ENCODE measurements at places on chromosomes 6 and 20.
A peak's percentile ranks its signal among the peaks of the same experiment; 100 is the strongest.

GRCh38 chr6:50437901-50438300, 275.4 kb upstream of the TFAP2D start:
- H3K4me1 ChIP-seq = no peaks in the 10 kb centered on the region
- no peak overlapping the region for H3K4me3 ChIP-seq
- no peaks in the 10 kb centered on the region for H3K36me3 ChIP-seq
- H3K27me3 ChIP-seq = no peaks in the 10 kb centered on the region

DNA sequence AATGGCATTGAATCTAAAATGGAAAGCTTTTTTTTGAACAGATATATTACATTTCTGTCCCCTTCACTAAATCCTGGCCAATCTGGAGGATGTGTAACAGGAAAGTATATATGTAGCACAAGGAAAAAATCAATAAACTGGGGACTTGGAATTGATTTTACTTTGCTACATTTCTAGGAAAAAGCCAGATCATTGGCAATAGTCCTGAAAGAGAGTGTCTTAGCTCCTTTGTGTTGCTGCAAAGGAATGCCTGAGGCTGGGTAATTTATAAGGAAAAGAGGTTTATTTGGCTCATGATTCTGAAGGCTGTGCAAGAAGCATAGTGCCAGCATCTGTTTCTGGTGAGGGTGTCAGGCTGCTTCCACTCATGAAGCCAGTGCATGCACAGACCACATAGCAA, 574.9 kb downstream of the HTR1B start:
- H3K27me3 ChIP-seq = no peaks in the 10 kb centered on the region
- no peaks in the 10 kb centered on the region for H3K4me1 ChIP-seq
- H3K36me3 ChIP-seq = no peaks in the 10 kb centered on the region
- no peak overlapping the region for H3K4me3 ChIP-seq

DNA sequence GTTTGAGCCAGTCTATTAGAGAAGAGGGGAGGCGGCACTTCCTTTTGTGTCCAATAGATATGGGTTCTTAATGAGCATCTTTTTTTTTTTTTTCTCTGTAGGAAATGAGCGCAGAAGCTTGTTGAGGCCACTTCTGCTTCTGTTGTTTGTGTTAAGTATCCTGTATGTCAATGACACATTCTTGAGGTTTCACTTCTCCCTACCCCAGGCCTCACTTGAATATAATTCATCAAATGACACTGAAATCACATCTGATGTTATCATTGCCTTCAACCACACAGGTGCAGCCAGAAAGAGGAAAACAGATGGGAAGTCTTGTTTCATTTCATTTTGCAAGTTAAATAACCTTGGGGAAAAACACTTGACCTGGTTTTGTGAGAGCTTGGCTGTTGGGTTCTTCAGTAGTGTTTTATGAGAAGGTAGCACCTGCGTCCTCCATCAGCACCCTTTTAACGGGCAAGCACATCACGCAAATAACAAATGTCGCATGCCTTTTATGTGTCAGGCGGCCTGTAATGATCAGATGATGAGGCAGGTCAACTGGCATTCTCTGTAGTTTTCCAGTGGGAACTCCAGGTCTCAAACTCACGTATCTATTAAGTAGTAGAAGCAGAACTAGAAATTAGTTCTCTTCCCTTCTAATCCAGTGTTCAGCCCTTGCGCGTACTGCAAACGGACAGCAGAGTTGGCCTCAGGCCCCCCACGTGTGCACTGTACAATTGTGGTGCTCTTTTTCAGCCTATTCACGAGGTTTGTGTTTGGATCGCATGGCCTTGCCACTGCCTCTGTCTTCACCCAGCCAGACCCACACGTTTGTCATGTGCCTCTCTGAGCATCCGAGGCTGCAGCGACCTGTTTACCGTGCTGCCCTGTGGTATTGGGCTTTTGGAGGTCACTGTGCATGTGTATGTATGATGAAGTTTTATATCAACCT, 23.5 kb downstream of the PLEKHG1 start:
- peaks cover 59% of the 10 kb centered on the region for H3K4me1 ChIP-seq
- H3K36me3 ChIP-seq = no peaks in the 10 kb centered on the region
- DNase-seq = no peak
- peaks cover 2% of the 10 kb centered on the region for H3K27me3 ChIP-seq

- no peak overlapping the region for H3K27ac ChIP-seq
- peaks cover 8% of the 10 kb centered on the region for H3K36me3 ChIP-seq
- no peak for DNase-seq
- peaks cover 12% of the 10 kb centered on the region for H3K27me3 ChIP-seq
Measured at GRCh38 chr6:14012313-14013030, 87.7 kb downstream of the RNF182 start.

DNA sequence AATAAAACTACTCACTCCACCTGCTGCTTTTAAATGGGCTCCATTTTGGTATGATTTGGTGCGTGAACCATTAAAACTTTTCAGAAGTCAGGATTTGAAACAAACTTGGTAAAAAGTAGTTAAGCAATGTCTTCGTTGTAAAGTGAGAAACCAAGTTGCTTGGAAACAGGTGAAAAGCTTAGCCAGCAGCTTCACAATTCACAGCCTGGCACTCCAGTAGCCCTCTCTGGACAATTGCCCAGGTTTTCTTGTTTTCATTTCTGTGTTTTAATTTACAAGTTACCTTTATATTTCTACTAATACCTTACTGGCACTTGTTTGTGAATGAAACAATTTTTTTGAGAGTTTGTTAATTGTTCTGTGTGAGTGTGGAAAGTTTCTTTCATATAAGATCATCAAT, 12.8 kb downstream of the NT5E start:
- H3K4me1 ChIP-seq = peaks cover 84% of the 10 kb centered on the region
- no peak overlapping the region for H3K4me3 ChIP-seq
- H3K36me3 ChIP-seq = no peaks in the 10 kb centered on the region

DNA sequence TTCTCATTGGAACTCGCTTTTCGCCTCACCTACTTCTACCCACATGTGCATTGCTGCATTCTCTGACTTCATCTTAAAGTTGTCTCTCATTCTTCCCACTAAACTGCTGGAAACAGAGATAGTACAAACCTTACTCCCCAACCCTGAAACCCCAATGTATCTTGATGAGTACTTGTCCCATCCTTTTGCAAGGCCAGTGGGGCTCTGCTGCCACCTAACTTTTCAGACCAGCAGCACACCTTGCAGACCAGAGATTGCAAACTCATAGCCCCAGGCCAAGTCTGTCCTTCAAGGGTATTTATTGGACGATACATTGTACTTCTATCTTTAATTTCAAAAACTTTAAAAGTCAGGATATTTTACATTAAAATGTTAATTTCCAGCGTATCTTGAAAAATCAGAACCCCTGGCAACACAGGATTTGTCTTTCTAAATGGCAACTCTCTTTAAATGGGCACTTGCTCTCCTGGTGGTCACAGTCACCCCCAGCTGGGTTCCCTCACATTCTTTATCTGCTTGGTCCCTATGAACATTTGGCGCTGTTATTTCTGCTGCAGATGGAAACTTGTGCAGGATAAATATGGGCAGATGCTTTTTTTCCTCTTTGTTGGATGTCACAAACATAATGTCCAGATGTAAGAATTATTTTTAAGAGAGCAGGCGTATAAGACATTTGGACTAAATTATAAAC, 83.9 kb downstream of the SOD2 start:
- no peak overlapping the region for H3K27ac ChIP-seq
- DNase-seq = no peak
- no peaks in the 10 kb centered on the region for H3K27me3 ChIP-seq
- H3K4me3 ChIP-seq = no peak overlapping the region
- no peaks in the 10 kb centered on the region for H3K36me3 ChIP-seq
- no peaks in the 10 kb centered on the region for H3K4me1 ChIP-seq

- peaks cover 3% of the 10 kb centered on the region for H3K4me1 ChIP-seq
- no peaks in the 10 kb centered on the region for H3K36me3 ChIP-seq
- H3K4me3 ChIP-seq = no peak overlapping the region
- peaks cover 15% of the 10 kb centered on the region for H3K27me3 ChIP-seq
- no peak overlapping the region for H3K27ac ChIP-seq
Measured at GRCh38 chr6:149867876-149868640, 3.9 kb upstream of the LRP11 start.

GRCh38 chr6:27321901-27322300, 9.8 kb upstream of the POM121L2 start:
- peaks cover 27% of the 10 kb centered on the region for H3K27me3 ChIP-seq
- H3K36me3 ChIP-seq = no peaks in the 10 kb centered on the region
- DNase-seq = no peak
- H3K27ac ChIP-seq = no peak overlapping the region
- no peak overlapping the region for H3K4me3 ChIP-seq

GRCh38 chr6:126341126-126341525, 1.2 kb downstream of the CENPW start:
- H3K4me3 ChIP-seq = no peak overlapping the region
- no peak for DNase-seq
- H3K4me1 ChIP-seq = no peaks in the 10 kb centered on the region
- no peaks in the 10 kb centered on the region for H3K27me3 ChIP-seq
- H3K27ac ChIP-seq = no peak overlapping the region

GRCh38 chr6:144332177-144332576, 47.0 kb downstream of the UTRN start:
- H3K4me3 ChIP-seq = no peak overlapping the region
- no peaks in the 10 kb centered on the region for H3K36me3 ChIP-seq
- H3K27ac ChIP-seq = no peak overlapping the region
- no peaks in the 10 kb centered on the region for H3K27me3 ChIP-seq
- peaks cover 50% of the 10 kb centered on the region for H3K4me1 ChIP-seq

DNA sequence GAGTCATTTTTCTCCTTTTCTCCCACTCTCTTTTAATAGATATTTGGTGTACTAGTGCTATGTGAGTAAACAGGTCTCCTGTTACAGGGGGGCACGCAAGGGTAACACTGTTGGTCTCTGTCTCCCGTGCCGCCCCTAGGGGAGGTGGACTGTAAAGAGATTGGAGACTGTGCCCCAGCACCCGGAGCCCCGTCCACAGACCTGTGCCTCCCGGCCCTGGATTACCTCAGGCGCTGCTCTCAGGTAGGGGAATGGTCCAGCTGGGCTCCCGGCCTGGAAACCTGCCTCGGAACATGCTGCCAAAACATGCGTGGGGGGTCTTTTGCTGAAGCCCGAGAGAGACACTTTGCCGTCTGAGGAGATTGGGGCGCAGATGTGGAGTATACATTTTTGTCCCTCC, 66.4 kb upstream of the SMIM28 start:
- no peaks in the 10 kb centered on the region for H3K36me3 ChIP-seq
- H3K27ac ChIP-seq = no peak overlapping the region
- peaks cover 6% of the 10 kb centered on the region for H3K27me3 ChIP-seq
- DNase-seq = no peak
- no peaks in the 10 kb centered on the region for H3K4me1 ChIP-seq

- H3K27me3 ChIP-seq = no peaks in the 10 kb centered on the region
- peaks cover 2% of the 10 kb centered on the region for H3K36me3 ChIP-seq
- peak overlapping the region; percentile 78 for H3K4me3 ChIP-seq
- peak; percentile 28 for DNase-seq
- peak overlapping the region; percentile 93 for H3K27ac ChIP-seq
Measured at GRCh38 chr6:90187437-90188121, 109.1 kb downstream of the BACH2 start.

DNA sequence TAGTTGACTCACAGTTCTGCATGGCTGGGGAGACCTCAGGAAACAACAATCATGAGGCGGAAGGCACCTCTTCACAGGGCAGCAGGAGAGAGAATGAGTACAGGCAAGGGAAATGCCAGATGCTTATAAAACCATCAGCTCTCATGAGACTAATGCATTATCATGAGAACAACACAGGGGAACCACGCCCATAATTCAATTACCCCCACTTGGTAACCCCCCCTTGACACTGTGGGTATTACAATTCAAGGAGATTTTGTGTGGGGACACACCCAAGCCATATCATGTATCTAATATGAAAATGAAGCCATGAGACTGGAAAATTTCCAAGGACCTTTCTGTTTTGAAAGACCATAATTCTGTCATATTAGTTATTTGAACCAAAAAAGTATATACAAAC, 342.4 kb upstream of the PLCB4 start:
- no peaks in the 10 kb centered on the region for H3K27me3 ChIP-seq
- no peaks in the 10 kb centered on the region for H3K4me1 ChIP-seq
- no peaks in the 10 kb centered on the region for H3K36me3 ChIP-seq
- no peak overlapping the region for H3K27ac ChIP-seq
- H3K4me3 ChIP-seq = no peak overlapping the region

GRCh38 chr6:340991-341827, 48.9 kb downstream of the DUSP22 start:
- peak overlapping the region; percentile 65 for H3K27ac ChIP-seq
- H3K36me3 ChIP-seq = peaks cover 20% of the 10 kb centered on the region
- H3K4me1 ChIP-seq = peaks cover 42% of the 10 kb centered on the region
- DNase-seq = no peak
- H3K4me3 ChIP-seq = peak overlapping the region; percentile 30

- H3K36me3 ChIP-seq = no peaks in the 10 kb centered on the region
- H3K4me1 ChIP-seq = no peaks in the 10 kb centered on the region
- H3K27ac ChIP-seq = no peak overlapping the region
- H3K4me3 ChIP-seq = no peak overlapping the region
Measured at GRCh38 chr20:15895126-15895525, 678.1 kb downstream of the KIF16B start.

DNA sequence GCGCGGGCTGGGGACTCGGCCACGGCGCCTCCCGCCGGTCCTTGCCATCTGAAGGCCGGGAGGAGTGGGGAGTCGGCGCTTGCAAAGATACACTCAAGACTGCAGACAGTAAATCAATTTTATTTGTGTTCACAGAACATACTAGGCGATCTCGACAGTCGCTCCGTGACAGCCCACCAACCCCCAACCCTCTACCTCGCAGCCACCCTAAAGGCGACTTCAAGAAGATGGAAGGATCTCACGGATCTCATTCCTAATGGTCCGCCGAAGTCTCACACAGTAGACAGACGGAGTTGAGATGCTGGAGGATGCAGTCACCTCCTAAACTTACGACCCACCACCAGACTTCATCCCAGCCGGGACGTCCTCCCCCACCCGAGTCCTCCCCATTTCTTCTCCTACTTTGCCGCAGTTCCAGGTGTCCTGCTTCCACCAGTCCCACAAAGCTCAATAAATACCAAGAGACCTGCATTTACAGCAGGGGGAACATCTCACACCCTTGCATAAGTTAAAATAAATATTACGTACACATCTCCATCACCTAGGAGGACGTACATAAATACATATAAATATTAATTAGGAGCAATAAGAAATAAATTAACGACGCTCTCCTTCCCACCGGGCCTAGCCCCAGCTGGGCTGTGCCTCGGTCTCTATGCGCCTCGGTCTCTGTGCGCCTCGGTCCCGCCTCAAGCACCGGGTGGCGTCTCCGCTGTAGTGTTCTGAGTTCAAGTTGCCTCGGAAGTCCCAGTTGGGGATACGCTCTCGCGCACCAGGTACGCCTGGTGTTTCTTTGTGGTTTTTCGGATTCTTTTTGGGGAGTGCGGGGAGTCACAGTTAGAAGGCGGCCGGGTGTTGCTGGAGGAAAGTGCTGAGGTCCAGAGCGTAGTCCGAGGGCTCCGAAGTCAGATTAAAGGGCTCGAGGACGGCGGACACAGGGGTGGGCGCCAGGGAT, 889 bp upstream of the FLOT1 start:
- peak overlapping the region; percentile 90 for H3K27ac ChIP-seq
- H3K4me1 ChIP-seq = peaks cover 73% of the 10 kb centered on the region
- H3K27me3 ChIP-seq = no peaks in the 10 kb centered on the region
- no peak for DNase-seq
- H3K4me3 ChIP-seq = peak overlapping the region; percentile 96
